ENCODE measurements at places on chromosomes 13 and 19. TPM values are rescaled to one million over a fixed set of nuclear protein-coding genes. Genes with fewer than 3 reads are reported as not detected.

DNA sequence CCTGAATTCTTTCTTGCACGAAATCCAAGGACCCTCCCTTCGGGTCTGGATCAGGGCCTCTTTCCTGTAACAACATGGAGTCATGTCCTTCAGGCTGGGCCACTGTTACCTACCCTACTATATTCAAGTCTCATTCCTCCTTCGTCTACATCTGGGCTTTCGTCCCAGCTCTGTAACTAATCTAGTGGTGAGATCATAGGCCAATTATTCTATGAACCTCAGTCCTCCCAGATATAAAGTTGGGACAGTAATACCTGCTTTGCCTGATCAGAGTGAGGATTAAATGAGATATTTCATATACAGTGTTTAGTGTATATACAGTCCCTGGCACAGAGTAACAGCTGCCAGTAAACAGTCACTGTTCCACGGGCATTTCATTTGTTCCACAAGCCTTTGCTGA lies 48.3 kb upstream of the ATP12A start:
- H3K4me3 ChIP-seq = no peak overlapping the region
- no peak overlapping the region for H3K27ac ChIP-seq
- DNase-seq = no peak
- peaks cover 8% of the 10 kb centered on the region for H3K4me1 ChIP-seq

- no peaks in the 10 kb centered on the region for H3K36me3 ChIP-seq
- no peak overlapping the region for H3K4me3 ChIP-seq
- no peak overlapping the region for H3K27ac ChIP-seq
- no peak for DNase-seq
Observed at GRCh38 chr13:31433746-31434145, 234.0 kb downstream of the B3GLCT start.

- H3K4me1 ChIP-seq = peaks cover 55% of the 10 kb centered on the region
- DNase-seq = peak; percentile 47
- H3K4me3 ChIP-seq = peak overlapping the region; percentile 85
- H3K27ac ChIP-seq = peak overlapping the region; percentile 93
- no peaks in the 10 kb centered on the region for H3K27me3 ChIP-seq
Observed at GRCh38 chr19:17846146-17846545, 1.6 kb downstream of the JAK3 start.

DNA sequence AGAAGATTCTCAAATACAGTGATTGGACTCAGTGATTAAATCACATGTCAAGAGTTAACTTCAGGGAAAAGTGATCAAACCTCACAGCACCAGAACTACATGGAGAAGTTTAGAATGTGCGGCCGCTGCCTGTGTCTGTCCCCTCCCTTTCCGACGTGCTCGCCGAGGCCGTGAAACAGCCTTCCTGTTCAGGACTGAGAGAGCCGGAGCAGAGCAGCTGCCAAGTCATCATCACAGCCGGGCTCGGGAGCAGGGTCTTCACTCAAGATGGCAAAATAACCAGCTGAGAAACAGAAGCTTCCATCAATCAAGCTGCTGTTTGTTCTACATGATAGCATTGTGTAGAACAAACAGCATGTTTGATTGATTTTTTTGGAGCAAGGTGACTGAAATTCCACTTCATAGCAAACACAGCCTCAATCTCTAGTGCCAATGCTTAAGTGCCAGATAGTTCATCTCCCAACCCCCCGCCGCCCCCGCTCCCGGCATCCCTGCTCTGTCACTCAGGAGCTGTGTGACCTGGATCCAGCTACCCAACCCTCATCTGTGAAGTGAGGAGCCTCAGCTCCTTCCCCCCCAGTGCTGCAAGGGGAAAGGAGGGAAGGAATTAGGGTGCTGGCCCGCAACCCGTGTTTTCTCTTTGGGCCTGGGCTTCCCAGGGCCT lies 70.6 kb downstream of the HSPH1 start:
- H3K27me3 ChIP-seq = peaks cover 10% of the 10 kb centered on the region
- no peak overlapping the region for H3K4me3 ChIP-seq
- H3K27ac ChIP-seq = no peak overlapping the region
- no peak for DNase-seq
- H3K36me3 ChIP-seq = no peaks in the 10 kb centered on the region
- peaks cover 5% of the 10 kb centered on the region for H3K4me1 ChIP-seq

GRCh38 chr19:13120817-13121216 lies 2.8 kb downstream of the NACC1 start:
- DNase-seq = peak; percentile 27
- peaks cover 15% of the 10 kb centered on the region for H3K36me3 ChIP-seq
- peaks cover 47% of the 10 kb centered on the region for H3K4me1 ChIP-seq
- peak overlapping the region; percentile 79 for H3K4me3 ChIP-seq
- H3K27me3 ChIP-seq = no peaks in the 10 kb centered on the region

The SELENOV gene
- not detected for total RNA-seq

GRCh38 chr13:44302233-44302632 lies 71.4 kb upstream of the SERP2 start:
- H3K4me3 ChIP-seq = no peak overlapping the region
- peaks cover 3% of the 10 kb centered on the region for H3K27me3 ChIP-seq
- H3K36me3 ChIP-seq = no peaks in the 10 kb centered on the region
- peaks cover 38% of the 10 kb centered on the region for H3K4me1 ChIP-seq

DNA sequence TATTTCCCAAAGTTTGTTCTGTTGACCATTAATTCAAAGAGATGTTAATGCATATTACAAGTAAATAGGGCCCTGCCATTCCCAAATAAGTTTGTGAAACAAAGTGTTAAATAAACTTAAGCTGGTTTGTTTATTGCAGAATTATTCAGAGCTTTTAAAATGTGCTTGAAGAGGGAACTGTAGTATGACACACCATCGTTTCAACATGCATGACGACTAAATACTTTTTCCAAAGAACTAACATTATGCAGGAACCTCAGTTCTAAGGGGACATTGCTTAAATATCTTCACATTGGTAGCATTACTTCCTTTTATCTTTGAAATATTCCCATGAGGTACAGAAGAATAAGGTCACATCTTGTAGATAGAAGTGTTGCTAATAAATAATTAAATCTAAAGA lies 14.6 kb downstream of the LHFPL6 start:
- H3K36me3 ChIP-seq = no peaks in the 10 kb centered on the region
- H3K4me1 ChIP-seq = no peaks in the 10 kb centered on the region
- DNase-seq = no peak
- H3K27ac ChIP-seq = no peak overlapping the region

GRCh38 chr13:65789815-65790214 lies 1440.3 kb downstream of the PCDH9 start:
- H3K27me3 ChIP-seq = no peaks in the 10 kb centered on the region
- no peak overlapping the region for H3K27ac ChIP-seq
- no peaks in the 10 kb centered on the region for H3K4me1 ChIP-seq
- no peak for DNase-seq

The FAM124A gene
- 0.25 TPM for total RNA-seq

The C19orf85 gene
- not detected for total RNA-seq

GRCh38 chr13:31982540-31982939 lies 49.0 kb upstream of the FRY start:
- H3K4me3 ChIP-seq = no peak overlapping the region
- no peaks in the 10 kb centered on the region for H3K36me3 ChIP-seq
- peaks cover 9% of the 10 kb centered on the region for H3K27me3 ChIP-seq
- peak; percentile 3 for DNase-seq
- H3K4me1 ChIP-seq = no peaks in the 10 kb centered on the region
- H3K27ac ChIP-seq = no peak overlapping the region

DNA sequence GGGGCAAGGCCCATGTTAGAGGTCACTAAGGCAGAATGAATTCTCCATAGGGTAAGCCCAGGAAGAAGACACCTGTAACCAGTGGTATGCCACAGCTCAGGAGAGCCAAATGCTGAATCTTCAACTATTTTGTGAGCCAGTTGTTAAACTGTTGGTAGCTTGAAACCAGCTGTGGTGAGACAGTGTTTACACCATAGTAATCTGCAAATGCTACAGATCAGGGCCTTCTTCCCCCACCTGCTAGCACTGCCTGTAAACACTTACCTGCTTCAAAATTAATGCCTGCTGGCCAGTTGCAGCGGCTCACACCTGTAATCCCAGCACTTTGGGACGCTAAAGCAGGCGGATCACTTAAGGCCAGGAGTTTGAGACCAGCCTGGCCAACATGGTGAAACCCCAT lies 12.1 kb downstream of the FBXL12 start:
- H3K4me1 ChIP-seq = peaks cover 22% of the 10 kb centered on the region
- H3K27ac ChIP-seq = no peak overlapping the region
- no peak overlapping the region for H3K4me3 ChIP-seq
- DNase-seq = no peak
- H3K27me3 ChIP-seq = no peaks in the 10 kb centered on the region

DNA sequence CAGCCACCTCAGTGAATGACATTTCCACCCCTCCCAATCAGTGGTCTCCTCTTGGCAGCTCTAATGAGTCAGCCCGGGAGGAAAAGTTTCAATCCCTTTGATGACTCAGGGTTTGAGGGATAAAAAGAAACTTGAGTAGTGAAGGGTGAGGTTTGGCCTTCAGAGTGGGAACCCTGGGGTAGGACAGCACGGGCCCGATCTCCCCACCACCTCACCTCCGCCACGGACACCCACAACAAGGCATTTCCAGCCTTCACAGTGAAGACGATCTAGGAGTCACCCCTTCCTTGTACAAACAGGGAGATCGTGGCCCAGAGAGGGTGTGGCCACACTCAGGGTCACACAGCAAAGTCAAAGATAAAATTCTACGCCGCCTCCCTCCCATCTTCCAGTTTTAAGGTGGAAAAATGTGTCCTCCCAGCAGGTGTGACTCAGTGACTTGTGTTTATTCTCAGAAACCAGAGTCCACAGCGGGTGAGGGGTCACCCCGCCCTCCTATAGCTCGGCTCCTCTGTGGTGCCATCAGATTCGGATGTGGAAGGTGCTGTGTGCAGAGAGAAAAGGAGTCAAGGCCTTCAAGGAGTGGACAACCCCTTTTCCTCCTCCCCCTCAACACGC lies 12.3 kb downstream of the CIB3 start:
- H3K27ac ChIP-seq = peak overlapping the region; percentile 73
- peak overlapping the region; percentile 40 for H3K4me3 ChIP-seq
- peaks cover 11% of the 10 kb centered on the region for H3K36me3 ChIP-seq
- peaks cover 19% of the 10 kb centered on the region for H3K4me1 ChIP-seq
- H3K27me3 ChIP-seq = no peaks in the 10 kb centered on the region

DNA sequence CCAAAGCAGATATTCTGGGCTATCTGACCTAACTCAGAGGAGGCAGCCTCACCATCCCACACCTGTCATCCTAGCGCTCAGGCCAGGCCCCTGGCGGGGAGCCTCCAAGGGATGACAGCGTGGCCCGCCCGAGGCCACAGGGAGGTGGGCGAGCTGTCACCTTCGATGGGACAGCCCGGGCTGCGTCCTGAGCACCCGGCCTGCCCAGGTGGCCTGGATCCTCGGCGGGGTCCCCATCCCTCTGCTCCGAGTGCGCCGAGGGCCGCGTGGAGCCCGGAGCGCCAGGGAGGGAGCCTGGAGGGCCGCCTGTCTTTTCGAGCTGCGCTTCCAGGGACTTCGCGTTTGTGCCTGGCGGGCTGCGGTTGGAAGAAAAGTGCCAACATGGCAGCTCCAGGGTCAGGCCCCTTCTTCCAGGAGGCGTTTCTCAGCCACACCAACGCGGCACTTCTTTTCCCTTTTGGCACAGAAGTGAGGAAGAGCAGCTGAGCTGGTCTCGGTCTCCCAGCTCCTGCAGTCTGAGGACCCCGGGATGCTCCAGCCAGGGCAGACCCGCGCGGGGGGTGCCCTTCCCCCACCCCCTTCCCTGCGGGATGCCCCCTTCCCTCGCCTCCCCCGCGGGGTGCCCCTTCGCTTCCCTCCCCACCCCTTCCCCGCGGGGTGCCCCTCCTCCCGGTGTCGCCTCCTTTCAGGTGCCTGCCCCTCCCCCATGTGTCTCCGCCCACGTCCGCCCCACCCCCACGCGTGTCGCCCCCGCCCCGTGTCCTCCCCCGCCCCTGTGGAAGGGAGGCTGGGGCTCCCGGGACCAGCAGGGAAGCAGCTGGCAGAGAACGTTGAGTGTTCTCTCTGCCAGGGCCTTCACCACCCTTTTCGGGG lies 42.3 kb downstream of the GJA3 start:
- H3K4me3 ChIP-seq = peak overlapping the region; percentile 77
- no peaks in the 10 kb centered on the region for H3K27me3 ChIP-seq
- H3K4me1 ChIP-seq = peaks cover 18% of the 10 kb centered on the region
- H3K27ac ChIP-seq = no peak overlapping the region
- H3K36me3 ChIP-seq = no peaks in the 10 kb centered on the region

DNA sequence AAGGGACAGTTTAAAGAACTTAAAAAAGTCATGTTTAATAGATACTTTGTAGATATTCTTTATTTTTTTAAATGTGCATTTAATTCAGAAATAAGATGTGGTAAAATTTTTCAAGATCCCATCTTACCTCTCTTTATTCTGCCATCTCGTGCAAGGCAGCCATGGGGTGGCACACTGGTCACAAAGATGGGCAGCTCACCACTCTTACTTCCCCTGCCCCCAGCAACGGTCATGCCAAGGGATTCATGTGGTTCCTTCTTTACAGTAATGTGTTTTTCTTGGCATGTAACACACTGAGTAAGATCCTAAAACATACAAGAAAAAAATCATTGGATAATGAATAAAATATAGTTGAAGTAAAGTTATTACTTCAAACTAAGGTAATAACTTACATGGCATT lies 64.2 kb downstream of the LNX2 start:
- H3K4me3 ChIP-seq = no peak overlapping the region
- DNase-seq = no peak
- H3K36me3 ChIP-seq = peaks cover 14% of the 10 kb centered on the region
